ENCODE measurements at places on chromosomes 6 and 20.

GRCh38 chr20:2379511-2380229 lies 1.0 kb upstream of the TGM6 start:
- no peak for DNase-seq

DNA sequence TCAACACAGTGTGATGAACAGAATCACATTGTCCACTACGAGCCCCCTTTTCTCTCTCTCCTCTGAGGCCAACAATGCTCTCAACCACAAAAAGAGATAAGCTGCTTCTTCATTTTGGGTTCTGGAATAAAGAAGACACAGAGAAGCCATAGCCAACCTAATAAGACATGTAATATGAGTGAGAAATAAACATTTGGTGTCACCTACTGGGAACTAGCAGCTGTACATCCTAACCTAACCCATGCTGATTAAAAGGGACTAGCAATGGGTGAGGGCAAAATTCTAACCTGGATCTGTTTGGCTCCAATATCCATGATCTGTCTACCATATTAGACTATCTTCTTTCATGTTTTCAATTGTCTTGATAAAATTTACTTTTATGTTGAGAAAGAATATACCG lies 369.1 kb upstream of the MARCKS start:
- no peak for DNase-seq

- DNase-seq: no peak
Observed at GRCh38 chr20:33570743-33571142, 80.8 kb downstream of the CBFA2T2 start.

DNA sequence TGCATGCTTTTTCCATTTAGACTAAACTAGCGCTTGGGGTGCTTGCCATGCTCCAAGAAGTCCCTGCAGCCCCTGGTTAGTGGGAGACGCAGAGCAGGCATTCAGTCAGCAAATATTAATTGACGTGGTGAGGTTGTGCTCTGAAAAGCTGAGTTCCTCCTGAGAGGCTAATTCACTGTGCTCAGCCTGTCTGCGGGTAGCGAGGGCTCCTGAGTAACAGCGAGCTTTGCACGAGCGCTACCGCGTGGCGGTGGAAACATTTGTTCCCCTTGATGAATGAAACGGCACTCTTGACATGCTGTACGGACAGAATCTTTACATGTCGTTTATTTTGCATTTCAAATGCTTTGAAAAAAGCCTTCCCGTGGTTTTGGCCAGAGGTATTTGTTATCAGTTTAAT lies 170.6 kb upstream of the AGPAT4 start:
- no peak for DNase-seq

- DNase-seq: peak; percentile 78
Observed at GRCh38 chr6:131694832-131695426, 6.3 kb downstream of the OR2A4 start.

GRCh38 chr6:43269273-43270007 lies 26.2 kb downstream of the TTBK1 start:
- no peak for DNase-seq

GRCh38 chr6:109961611-109962041 lies 16.5 kb upstream of the GPR6 start:
- DNase-seq: no peak

DNA sequence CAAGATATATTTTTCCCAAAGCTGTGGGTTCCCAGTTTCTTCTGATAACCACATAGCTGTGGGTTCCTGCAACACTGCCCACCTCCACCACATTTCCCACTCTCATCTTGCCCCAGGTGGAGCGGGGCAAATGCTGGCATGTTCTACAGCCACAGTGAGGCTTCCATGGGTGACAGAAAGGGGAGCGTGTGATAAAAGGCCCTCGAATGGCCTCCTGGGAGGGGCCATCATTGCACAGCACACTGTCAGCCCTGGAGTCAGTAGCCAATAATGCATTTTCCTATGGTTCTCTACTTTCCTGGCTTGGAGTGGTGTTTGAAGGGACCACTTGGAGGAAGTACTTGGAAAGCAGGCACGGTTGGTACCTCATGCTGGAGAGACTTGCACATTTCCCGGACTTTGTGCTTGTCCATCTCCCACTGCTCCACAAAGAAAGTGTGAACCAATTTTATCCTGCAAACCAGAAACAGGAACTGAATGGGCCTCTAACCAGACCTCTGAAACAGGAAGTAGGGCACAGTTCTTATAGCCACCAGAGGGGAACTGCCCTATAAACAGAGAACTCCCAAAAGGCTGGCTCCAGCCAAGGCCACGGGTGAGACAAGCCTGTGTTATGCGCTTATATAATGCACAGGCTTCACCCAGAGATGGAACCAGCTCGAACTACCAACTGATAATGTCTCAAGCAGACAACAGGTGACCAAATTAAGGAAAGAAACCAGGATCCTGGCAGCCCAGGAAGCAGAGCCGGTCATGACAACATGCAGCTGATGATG lies 8.6 kb downstream of the MAP3K5 start:
- DNase-seq: peak; percentile 14

DNA sequence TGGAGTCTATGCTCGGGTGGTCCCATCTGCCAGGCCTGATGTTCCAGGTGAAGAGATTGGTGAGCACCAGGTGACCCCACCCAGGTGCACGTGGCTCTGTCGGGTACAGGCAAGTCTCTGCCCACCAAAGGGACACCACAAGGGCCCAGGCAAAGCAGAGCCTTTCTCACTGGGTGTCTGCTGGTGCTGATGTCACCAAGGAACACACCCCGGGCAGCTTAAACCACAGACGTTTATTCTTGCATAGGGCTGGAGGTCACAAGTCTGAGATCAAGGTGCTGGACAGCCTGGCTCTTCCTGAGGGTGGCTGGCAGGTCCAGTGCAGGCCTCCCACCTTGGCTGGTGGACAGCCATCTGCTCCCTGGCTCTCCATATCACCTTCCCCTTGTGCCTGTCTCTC lies 100.7 kb upstream of the CD93 start:
- no peak for DNase-seq

- DNase-seq: no peak
Observed at GRCh38 chr6:13932785-13933184, 8.0 kb downstream of the RNF182 start.

DNA sequence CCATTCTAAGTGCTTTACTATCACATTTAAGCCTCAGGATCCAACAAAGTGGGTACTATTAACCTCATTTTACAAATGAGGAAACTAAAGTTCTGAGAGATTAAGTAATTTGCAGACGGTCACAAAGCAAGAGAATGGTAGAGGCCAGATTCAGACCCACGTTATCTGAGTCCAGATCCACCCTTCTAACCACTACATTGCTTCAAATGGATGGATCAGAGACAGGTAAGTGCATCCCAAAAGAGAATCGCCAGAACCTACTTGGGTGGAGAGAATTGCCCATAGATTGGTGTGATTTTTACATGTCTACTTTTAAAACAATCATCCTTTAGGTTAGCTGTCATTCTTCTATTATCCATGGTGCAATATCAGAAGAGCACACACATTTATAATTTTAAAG lies 7.1 kb downstream of the MAN1A1 start:
- no peak for DNase-seq

DNA sequence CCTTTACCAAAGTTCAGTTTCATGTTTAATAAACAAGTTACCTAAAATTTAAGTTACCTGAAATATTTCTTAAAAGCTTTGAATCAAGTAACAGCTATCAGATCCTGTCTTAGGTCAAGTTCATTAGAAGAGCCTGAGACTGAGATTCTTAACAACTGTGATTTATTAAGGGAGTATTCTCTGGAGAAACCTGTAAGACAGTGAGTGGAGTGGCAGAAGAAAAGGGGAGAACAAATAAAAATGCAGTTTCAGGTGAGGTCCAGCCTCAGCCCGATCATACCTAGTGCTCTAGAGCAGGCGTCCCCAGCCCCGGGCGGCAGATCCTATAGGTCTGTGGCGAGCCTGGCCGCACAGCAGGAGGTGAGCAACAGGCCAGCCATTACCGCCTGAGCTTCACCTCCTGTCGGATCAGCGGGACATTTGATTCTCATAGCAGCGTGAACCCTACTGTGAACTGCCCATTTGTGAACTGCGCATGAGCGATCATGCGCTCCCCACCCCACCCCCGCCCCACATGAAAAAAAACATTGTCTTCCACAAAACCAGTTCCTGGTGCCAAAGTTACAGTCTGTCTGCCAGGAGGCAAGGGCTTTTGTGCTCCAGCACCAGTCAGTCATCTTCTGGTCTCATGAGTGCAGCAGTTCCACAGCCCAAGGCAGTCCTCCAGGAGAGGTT lies 59.2 kb upstream of the ADGRB3 start:
- DNase-seq: peak; percentile 4

DNA sequence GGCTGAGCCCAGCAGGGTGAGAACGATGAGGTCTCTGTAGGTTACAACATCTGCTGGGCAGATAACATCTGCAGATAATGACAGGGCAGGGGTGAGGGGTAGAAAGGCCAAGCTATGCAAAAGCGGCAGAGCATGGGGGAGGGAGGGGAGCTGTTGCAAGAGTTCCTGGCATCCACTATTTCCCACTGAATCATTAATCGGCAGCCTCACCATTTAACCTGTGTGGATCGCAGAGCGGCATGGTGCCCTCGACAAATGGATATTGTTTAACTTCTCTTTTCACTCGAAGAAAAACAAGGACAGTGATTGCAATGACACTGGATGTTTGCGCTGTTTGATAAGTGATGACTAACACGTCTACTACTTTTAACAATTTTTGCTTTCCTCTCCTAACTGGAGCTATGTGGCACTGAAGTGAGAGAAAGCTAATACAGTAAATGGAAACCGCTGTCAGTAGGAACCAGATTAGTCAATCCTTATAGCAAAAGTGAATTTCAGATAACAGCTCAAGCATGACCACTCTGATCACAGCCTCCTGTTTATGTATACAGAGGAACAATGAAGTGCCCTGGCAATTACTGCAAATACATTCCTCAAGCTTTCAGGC lies 381.5 kb downstream of the TFAP2A start:
- DNase-seq: no peak

DNA sequence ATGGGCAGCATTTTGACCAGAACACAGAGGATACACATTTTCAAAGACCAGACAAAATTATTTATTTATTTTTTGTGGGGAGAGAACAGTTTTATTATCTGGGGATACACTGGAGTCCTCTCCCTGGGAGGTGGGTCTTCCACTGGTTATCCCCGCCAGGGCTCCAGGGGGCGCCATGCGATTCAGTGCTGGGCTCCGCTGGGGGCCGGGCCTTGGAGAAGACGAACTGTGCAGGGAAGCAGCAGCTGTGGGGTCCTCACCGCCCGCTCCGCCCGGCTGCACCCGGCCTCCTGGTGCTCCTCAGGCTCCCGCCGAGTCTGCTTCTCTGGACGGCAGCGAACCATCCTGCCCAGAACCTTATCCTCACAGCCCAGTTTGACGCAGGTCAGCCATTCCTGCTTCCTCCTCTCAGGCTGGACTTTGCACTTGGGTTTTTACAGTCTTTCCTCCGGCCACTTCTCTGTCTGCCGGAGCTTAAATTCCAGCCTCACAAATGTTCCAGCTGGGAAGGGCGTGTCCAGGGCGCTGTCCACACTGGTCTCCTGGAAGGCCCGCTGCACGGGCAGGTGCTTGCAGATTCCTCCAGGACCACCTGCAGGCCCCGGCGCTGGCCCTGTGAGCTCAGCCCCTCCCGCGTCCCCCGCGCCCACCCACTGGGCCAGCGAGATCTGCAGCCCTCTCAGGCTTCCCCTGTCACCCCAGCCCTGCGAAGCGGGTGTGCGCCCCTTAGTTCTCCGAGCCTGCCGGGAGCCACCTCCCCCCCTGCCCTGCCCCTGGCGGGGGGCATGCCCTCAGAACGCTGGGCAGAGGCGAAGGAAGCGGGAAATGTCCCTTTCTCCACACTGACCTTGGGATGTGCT lies 1830.0 kb upstream of the DEFB115 start:
- no peak for DNase-seq

DNA sequence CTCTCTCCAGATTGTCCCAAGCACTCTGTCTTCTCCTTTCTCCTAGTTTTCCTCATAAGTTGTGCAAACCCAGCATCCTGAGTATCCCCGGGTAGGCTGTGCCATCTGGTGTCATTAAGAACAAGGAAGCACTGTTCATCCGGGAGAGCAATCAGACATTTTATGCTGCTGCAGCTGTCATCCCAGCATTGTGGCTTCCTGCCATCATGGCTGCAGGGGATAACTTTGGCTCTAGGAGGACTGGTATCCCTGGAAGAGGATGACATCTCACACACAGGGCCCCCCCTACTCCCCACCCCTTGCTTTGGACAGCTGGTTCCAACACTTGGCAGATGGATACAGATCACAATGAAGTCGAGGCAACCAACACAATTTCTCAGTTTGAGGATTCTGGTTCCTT lies 1195.1 kb upstream of the MAP3K7 start:
- DNase-seq: peak; percentile 41

DNA sequence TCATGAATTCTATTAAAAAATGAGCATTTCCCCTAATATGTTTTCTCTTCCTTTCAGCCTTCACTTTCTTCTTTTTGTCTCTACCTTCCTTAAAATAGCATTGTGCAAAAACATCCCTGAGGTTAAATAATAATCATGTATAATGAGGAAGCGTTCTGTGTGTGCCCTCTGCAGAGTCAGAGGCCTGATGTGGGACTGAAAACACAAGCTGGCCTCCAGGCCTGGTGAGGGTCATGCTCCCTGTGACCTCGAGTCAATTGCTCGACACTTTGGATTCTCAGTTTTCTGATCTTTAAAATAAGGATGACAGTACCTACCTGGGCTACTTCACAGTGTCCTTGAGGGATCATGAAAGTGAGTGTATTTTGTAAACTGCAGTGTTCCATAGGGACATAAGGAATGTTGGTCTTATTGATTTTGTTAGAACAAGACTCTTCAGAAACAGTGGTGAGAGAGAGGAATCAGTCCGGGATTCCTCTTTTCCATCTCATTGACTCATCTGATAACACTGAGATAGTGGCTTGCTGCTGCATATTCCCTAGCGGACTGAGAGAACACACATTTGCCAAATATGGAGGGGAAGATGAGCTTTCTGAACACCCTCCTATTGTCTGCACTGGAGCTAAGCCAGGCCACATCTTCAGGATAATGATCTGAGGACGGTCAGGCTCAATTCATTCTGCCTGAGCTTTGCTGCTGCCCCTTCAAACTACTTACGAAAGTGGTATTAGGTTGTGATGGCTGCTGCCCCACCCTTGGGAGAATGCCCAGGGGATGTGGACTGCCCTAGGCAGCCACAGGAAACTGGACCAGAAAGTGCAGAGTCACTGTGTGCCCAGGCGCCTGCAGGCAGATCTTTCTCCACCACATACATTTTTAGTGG lies 39.6 kb upstream of the PDE7B start:
- no peak for DNase-seq

Measured in muscle of arm (tissue), 14 donors.